ENCODE measurements at places on chromosomes 3 and 15.

GRCh38 chr15:64490598-64491259 lies 30.4 kb downstream of the ZNF609 start:
- no peak for DNase-seq

- DNase-seq = no peak
Measured at GRCh38 chr3:94359996-94360395, 297.1 kb downstream of the NSUN3 start.

DNA sequence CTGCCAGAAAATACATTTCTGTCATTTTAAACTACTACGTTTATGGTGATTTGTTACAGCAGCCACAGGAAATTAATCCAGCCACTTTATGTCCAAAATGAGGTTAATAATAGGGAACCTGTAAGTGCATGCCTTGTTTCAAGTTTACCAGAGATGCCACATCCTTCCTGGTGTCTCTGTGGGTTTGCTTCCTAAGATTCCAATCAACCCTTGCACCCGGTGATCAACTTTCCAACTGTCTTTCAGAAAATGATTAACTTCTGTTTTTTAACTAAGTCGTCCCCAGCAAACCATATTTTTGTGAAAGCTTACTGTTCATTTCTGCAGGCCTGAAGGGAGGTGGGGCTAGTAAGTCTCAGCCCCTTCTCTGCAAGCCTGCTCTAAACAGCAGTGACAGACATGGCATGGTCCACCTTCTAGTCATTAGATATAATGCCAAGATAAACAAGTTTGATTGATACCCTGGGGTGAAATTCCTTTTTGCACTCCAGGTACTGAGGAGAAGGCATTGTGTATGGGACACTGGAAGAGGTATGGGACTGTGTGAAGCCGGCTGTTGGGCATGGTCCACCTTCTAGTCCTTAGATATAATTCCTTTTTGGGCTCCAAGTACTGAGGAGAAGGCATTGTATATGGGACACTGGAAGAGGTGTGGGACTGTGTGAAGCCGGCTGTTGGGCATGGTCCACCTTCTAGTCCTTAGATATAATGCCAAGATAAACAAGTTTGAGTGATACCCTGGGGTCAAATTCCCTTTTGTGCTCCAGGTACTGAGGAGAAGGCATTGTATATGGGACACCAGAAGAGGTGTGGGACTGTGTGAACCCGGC lies 11.1 kb upstream of the TMC3 start:
- no peak for DNase-seq

DNA sequence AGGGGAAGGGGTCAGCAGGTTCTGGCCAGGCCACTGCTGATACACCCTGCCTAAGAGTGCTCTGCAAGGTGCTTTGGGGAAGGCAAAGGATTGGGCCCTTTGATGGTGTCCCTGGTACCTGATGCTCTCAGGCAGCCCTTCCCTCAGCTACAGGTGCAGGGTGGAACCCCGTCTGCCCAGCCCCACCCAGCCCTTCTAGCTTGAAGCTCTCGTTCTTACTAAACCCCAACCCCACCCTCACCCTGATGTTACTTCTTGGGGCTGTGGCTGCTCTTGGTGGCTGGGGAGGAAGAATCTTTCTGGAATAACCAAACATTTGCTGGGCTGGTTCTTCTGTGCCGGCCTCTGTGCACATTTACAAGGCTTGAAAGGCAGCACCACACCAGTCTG lies 6.4 kb downstream of the GNAI2 start:
- no peak for DNase-seq

GRCh38 chr3:187804120-187804744 lies 59.0 kb upstream of the BCL6 start:
- DNase-seq = no peak

DNA sequence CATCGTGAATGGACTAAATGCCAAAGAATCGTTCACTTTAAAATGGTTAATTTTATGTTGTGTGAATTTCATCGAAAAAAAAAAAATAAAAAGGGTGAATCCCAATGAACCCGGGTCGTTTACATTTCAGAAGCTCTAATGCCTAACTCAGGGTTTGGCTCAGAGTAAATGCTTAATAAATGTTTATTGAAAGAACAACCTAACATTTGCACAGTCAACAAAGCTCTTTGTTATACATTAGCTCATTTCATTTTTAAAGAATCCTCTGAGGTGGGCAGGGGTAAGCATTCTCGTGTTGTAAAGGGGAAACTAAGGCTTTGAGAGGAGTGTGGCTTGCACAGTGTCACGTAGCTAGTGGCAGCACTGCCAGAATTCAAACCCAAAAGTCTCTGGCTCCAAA lies 109.5 kb downstream of the RPLP1 start:
- DNase-seq = no peak

- DNase-seq = no peak
Measured at GRCh38 chr3:9351709-9352126, 11.1 kb upstream of the THUMPD3 start.

DNA sequence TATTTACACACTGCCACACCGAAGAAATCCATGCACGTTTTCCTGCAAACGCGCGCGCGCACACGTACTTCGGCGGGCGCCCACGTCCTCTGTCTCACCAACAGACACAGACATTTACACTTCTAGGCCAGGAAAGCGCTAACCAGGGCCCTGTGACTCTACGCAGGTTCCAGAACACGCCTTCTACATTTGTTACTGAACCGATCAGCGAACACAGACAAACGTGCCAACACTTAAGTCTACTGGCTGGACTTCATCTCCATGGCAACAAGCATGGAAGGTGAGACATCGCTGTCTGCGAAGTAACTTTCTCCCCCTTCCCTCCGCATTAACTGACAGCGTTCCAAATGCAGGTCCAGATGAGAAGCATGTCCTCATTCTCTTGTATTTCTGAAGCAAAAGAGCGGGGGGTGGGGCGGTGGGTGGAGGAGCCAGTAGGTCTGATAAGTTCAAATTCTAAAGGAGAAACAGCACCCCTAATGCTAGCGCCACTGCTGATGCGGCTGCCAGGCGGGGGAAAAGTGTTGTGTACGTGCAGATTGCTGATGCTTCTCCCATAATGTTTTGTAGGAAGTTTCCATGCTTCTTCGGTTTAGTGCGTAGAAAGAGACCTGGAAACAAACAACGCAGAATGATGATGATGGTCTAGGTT lies at the start of gene CTXN2:
Gene CTXN2, plus strand, starts transcription at position 92 of the 652 bp plus-strand sequence. CDS start 9,636 bp downstream, outside the sequence.
- DNase-seq = no peak

GRCh38 chr3:123367467-123368154 lies 81.3 kb downstream of the ADCY5 start:
- DNase-seq = no peak

DNA sequence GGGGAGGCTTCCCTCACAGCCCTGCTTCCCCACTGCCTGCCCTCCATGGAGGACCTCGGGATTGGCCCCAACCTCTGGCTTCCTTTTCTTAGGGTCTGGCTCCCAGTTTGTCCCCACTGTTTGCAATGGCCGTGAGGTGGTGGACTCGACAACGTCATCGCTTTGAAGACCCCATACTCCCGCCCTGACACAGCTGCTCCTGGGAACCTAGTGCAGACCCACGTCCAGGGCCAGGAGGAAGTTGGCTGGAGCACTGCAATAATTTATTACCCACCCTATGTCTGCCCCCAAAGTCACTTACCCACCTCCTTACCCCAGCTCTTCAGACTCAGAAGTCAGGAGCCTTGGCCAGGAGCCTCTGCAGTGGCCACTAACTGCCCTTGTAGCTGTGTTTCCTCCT lies 11.1 kb downstream of the GRM2 start:
- DNase-seq = no peak

DNA sequence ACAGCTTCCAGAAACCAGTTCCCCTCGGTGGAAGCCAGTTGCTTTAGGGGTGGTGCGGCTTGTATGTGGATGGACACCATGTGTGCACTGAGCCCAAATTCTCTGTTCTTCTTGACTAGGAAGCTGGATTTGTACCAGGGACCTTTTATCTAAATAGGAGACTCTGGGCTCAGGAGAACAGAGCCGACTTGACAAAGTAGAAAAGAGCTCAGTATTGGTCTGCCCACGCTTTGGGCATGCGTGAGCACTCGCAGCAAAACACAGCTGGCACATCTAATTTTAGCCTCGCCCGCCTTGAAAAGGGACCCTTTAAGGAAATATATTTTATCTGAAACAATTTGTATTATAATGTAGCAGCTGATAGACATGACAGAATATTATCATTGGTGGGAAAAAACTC lies 1.1 kb upstream of the RBMS3 start:
- DNase-seq = no peak

- no peak for DNase-seq
Measured at GRCh38 chr3:69830147-69830546, 90.9 kb downstream of the MITF start.

- DNase-seq = no peak
Measured at GRCh38 chr15:95511671-95512070, 818.8 kb upstream of the NR2F2 start.

GRCh38 chr15:96300836-96301235 lies 29.7 kb upstream of the NR2F2 start:
- DNase-seq = no peak

- no peak for DNase-seq
Measured at GRCh38 chr3:197793247-197793646, 2.2 kb downstream of the LRCH3 start.

DNA sequence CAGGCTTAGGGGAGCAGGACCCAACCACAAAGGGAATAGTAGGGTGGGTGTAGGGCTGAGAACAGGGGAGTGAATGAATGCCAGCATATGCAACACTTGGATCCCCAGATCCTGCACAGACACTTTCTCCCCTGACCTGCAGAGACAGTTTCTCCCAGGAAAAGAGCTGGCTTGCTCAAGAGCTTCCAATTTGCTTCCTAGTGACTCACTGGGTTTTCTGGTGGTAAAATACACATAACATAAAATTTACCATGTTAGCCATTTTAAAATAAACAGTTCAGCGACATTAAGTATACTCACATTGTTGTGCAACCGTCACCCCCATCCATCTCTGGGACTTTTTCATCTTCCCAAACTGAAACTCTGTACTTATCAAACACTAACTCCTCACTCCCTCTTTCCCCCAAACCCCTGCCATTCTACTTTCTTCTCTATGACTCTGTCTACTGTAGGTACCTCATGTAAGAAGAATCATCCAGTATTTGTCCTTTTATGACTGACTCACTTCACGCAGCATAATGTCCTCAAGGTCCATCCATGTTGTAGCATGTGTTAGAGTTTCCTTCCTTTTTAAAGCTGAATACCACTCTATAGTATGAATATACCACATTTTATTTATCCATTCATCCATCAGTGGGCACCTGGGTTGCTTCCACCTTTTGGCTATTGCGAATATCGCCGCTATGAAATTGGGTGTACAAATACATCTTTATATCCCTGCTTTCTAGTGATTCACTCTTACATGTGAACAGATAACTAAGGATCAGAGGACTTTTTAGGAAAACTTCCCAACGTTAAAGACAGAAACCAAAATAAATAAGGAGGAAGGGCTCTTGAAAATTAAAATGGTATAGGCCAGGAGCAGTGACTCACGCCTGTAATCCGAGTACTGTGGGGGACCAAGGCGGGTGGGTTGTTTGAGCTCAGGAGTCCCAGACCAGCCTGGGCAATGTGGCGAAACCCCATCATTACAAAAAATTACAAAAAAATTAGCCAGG lies 95.6 kb upstream of the TJP1 start:
- no peak for DNase-seq

- DNase-seq = no peak
Measured at GRCh38 chr3:186340204-186340603, 21.8 kb downstream of the DGKG start.

DNA sequence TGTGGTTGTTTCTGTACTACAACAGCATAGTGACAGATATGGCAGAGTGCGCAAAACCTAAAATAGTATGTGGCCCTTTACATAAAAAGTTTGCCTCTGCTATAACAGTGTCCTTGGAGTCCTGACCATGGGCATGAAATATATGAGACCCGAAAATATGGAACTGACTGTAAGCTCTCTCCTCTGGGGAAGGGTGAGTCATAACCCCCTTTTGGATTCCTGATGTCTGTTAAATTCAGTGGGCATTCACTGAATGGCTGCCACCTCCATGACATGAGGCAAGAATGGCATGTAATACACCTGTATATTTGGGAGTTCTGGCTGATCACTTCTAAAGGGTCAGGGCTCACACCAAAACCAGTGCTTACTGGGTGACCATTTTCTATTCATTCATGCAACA lies 6.1 kb downstream of the TBC1D2B start:
- no peak for DNase-seq

GRCh38 chr15:39227001-39227400 lies 353.9 kb upstream of the THBS1 start:
- no peak for DNase-seq

DNA sequence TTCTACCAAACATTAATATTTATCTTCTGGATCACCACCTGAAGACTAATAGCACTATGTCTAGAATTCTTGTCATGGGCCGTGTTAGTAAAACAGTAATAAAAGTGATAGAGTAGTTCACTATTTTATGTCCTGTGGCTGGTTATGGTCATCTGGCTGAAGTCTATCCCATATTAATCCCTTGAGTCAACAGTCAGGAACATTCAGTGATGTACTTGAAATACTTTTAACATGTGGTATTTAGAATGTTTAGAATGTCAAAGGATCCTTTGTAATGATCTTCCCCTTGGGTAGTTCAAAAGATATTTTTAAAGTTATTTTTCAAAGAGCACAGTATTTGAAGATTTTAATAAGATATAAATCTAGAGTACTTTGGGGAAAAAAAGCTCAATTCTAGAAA lies 117.0 kb downstream of the MBNL1 start:
- DNase-seq = no peak

DNA sequence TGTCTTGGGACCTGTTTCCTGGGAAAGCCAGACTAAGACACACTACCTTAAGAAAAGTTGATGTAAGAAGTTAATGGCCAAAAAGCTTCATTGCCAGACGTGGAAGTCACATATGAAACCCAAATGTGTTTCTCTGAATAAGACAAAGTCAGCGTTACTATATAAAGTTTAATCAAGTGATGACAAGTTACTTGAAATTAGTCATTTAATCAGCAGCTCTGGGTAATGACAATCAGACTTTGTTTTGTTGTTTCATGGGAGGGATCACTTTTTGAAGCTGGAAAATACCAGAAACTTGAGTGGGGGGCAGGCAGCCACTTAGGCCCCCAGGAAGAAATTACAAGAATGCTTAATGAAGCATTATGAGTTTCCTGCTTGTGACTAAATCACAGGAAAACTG lies 218.6 kb downstream of the PTPRG start:
- no peak for DNase-seq

DNA sequence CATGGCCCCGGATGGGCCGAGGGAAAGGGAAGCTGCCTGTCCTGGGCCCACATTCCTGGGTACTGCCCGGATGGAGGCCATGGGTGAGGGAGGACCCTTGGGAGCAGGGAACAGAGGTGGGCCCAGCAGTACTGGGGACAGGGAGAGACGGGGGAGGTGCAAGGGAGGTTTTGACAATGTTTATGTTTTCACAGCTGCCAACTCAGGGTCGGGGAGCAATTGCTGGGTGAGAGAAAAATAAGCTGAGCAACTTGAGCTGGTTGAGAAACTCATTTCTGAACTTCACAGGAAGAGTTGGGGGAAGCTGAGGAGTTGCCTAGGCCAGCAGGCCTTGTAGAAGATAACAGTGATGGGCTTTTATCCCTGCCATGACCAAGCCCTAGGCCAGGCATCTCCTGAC lies 11.1 kb upstream of the TSPAN3 start:
- DNase-seq = no peak

DNA sequence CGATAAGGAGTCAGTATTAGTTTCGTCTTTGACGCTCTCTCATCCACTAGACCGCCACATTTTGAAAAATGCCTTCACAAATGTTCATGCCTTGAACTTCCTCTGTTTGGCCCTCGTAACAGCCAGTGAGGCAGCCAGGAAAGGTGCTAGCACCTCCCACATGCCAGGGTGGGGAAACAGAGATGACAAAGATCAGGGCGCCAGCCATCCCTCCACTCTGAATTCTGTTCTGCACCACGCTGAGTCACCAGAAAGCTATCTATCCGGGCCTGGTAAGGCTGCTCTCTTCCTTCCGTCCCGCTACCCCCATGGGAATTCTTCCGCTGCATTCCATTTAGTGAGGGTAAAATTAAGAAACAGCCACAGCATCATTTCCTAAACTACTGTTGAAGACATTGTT lies 31.3 kb upstream of the BCL2L10 start:
- DNase-seq = no peak

All from substantia nigra (tissue), 51 donors.